Occipital lobe (tissue), 3 donors: ENCODE measurements at places on chromosomes 5 and 9. TPM values are rescaled to one million over a fixed set of nuclear protein-coding genes. Genes with fewer than 3 reads are reported as not detected.

Gene TRPM6
- 1.1 TPM for total RNA-seq

Gene ADGRD2
- not detected for total RNA-seq

Gene NIM1K
- total RNA-seq: 9.0 TPM

Gene GGTA1
- 2.3 TPM for total RNA-seq

Gene ZDHHC12
- total RNA-seq: 0.94 TPM
